Liver (tissue), 10 donors: ENCODE measurements at places on chromosomes 11 and 22. TPM values are rescaled to one million over a fixed set of nuclear protein-coding genes. Genes with fewer than 3 reads are reported as not detected.

DCHS1 gene
- 3.0 TPM for polyA plus RNA-seq

CHID1 gene
- 51.1 TPM for polyA plus RNA-seq

PAX6 gene
- polyA plus RNA-seq: not detected

SLC22A9 gene
- 10.0 TPM for polyA plus RNA-seq

SLC22A6 gene
- polyA plus RNA-seq: not detected

GRCh38 chr22:23824476-23825245 lies 14.1 kb downstream of the DERL3 start:
- no peaks in the 10 kb centered on the region for H3K27me3 ChIP-seq
- no peaks in the 10 kb centered on the region for H3K4me1 ChIP-seq
- H3K4me3 ChIP-seq: no peak overlapping the region
- H3K27ac ChIP-seq: no peak overlapping the region
- peaks cover 73% of the 10 kb centered on the region for H3K36me3 ChIP-seq

- no peak overlapping the region for H3K4me3 ChIP-seq
- no peak overlapping the region for H3K27ac ChIP-seq
- peaks cover 20% of the 10 kb centered on the region for H3K36me3 ChIP-seq
- no peaks in the 10 kb centered on the region for H3K4me1 ChIP-seq
These were observed 10.6 kb downstream of the MSANTD4 start for GRCh38 chr11:106011481-106011880.

DNA sequence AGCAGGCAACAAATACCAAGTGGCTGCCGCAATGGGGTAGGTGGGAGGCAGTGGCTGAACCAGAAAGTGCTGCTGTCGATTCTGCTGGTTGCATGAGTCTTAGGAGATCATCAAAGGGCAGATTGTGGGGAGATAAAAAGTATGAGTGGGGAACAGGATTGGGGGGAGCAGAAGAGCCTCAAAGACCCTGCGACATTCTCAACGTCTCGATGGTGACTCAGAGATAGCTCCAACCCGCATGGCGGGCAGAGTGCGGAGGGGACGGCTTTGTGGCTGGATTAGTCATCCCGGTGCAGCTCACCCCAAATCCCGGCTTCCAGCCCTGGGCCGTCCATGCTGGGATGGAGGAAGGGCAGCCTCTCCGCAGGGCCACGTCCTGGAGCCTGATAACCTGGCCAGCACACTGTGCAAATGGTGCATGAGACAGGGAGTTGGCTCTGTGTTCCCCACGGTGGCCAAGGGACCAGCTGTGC lies 11.6 kb upstream of the RTN4R start:
- no peak for DNase-seq
- H3K27ac ChIP-seq: no peak overlapping the region
- no peaks in the 10 kb centered on the region for H3K4me1 ChIP-seq
- H3K27me3 ChIP-seq: no peaks in the 10 kb centered on the region
- H3K36me3 ChIP-seq: no peaks in the 10 kb centered on the region

GRCh38 chr11:131033151-131033651 lies 116.9 kb upstream of the SNX19 start:
- DNase-seq: no peak
- no peaks in the 10 kb centered on the region for H3K27me3 ChIP-seq
- H3K4me1 ChIP-seq: no peaks in the 10 kb centered on the region

DNA sequence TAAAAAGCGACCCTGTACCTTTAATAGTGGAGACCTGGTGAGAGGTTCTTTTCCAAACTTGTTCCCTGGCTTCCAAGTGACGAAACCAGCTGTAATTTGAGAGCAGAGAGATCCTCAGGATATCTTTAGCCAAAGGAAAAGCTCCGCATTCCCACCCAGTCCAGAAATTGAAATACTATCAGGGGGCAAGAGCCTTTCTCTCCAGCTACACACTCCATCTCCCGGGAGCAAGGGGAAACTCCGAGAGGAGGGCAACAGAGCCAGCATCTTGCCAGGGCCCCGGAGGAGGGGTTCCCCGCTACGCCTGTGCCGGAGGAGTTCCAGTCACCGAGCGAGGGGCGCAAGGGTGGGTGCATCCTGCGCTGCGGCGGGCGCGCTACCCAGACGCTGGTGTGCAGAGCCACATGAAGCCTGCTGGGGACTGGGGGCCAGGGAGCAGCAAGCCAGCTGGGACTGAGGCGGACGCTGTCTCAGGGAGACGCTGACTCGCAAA lies at the start of gene FIBIN:
FIBIN (plus strand) TSS at position 148 of the 493 bp plus-strand sequence. CDS start 415 bp downstream, outside the sequence.
- no peaks in the 10 kb centered on the region for H3K36me3 ChIP-seq
- H3K27me3 ChIP-seq: no peaks in the 10 kb centered on the region
- peak within 1 kb of the TSS; percentile 81 for H3K4me3 ChIP-seq
- H3K4me1 ChIP-seq: peaks cover 10% of the 10 kb centered on the region
- H3K27ac ChIP-seq: peak within 1 kb of the TSS; percentile 34

- no peaks in the 10 kb centered on the region for H3K36me3 ChIP-seq
- DNase-seq: no peak
- H3K27ac ChIP-seq: peak overlapping the region; percentile 16
- peak overlapping the region; percentile 52 for H3K4me3 ChIP-seq
- H3K4me1 ChIP-seq: peaks cover 35% of the 10 kb centered on the region
These were observed 105.3 kb upstream of the E2F8 start for GRCh38 chr11:19345848-19346681.

- H3K27me3 ChIP-seq: no peaks in the 10 kb centered on the region
- H3K4me3 ChIP-seq: no peak overlapping the region
- no peaks in the 10 kb centered on the region for H3K4me1 ChIP-seq
- H3K36me3 ChIP-seq: no peaks in the 10 kb centered on the region
- no peak for DNase-seq
These were observed 70.2 kb upstream of the CREB3L1 start for GRCh38 chr11:46207270-46207669.

- no peaks in the 10 kb centered on the region for H3K27me3 ChIP-seq
- no peaks in the 10 kb centered on the region for H3K36me3 ChIP-seq
- H3K4me1 ChIP-seq: no peaks in the 10 kb centered on the region
- no peak within 1 kb of the TSS for H3K27ac ChIP-seq
- peak within 1 kb of the TSS; percentile 32 for H3K4me3 ChIP-seq
These were observed at the start of gene DEUP1 for GRCh38 chr11:93330446-93330984. Gene DEUP1, plus strand, starts transcription at chr11:93330742. Its CDS starts 1,518 bp downstream, at chr11:93332260.

- H3K4me3 ChIP-seq: no peak overlapping the region
- H3K27me3 ChIP-seq: no peaks in the 10 kb centered on the region
- H3K4me1 ChIP-seq: peaks cover 35% of the 10 kb centered on the region
- no peak for DNase-seq
- no peaks in the 10 kb centered on the region for H3K36me3 ChIP-seq
These were observed 2.8 kb downstream of the SESN3 start for GRCh38 chr11:95228081-95228749.

DNA sequence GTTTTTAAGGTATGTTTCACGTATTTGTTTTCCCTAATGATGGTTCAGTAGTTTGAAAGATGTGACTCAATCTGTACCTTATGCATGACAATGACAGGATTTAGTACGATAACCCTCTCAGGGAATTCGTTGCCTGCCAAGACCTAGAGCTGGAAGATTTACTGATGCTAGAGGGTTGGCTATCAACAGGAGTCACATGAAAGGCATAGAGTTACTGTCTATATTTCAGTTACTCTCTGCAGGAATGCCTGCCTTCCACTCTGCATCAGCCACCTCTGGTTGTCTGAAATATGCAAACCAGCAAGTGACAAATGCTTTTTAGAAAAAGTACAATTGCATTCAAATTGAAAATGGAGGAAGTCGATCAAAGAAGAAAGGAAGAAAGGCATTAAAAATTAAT lies 276.3 kb upstream of the RAG2 start:
- no peaks in the 10 kb centered on the region for H3K36me3 ChIP-seq
- no peak overlapping the region for H3K27ac ChIP-seq
- DNase-seq: no peak
- H3K27me3 ChIP-seq: no peaks in the 10 kb centered on the region
- no peak overlapping the region for H3K4me3 ChIP-seq

DNA sequence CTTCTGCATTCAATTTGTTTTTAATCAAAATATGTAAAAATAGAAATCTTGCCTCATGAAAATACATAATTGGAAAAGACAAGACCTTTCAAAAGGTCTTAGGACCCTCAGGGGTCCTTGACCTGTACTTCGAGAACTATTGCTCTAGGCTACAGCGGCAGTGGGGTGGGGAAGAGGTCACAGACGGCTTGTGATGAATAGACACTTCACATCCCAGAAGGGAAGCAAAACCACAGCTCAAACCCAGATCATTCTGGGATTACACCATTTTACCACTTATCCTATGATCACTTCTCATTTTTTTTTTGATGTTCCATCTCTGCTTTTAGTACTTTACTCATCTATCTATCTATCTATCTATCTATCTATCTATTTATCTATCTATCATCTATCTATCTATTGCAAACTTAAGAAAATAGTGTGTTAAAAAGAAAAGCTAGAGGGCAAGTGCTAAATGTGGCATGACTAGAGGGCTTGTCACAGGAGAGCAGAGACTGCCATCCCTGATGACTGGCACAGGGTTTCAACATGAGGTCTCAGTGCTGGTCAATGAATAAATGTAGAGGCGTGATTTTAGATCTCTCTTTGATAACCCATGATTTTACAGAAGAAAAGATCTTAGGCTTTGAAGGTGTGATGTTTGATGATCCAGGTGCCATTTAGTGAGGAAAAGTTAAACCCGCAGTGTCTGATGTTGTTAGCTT lies 37.1 kb downstream of the RNF141 start:
- H3K4me1 ChIP-seq: no peaks in the 10 kb centered on the region
- no peak overlapping the region for H3K27ac ChIP-seq
- no peak overlapping the region for H3K4me3 ChIP-seq
- DNase-seq: no peak
- H3K27me3 ChIP-seq: no peaks in the 10 kb centered on the region

DNA sequence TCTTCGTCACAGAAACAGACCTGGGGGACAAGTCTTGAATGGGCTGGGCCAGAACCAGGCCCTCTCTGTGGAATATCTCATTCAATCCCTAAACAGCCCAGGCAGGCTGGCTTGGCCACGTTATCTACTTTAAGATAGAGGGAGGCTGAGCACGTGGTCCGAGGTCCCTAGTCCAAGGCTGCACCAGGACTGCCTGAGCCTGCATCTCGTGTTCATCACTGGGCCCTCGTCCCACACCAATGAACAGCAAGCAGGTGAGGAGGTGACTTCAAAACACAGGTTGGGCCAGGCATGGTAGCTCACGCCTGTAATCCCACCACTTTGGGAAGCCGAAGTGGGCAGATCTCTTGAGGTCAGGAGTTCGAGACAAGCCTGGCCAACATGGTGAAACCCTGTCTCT lies 20.3 kb upstream of the FGF3 start:
- no peaks in the 10 kb centered on the region for H3K36me3 ChIP-seq
- no peak for DNase-seq
- H3K27me3 ChIP-seq: peaks cover 4% of the 10 kb centered on the region
- H3K4me3 ChIP-seq: no peak overlapping the region

DNA sequence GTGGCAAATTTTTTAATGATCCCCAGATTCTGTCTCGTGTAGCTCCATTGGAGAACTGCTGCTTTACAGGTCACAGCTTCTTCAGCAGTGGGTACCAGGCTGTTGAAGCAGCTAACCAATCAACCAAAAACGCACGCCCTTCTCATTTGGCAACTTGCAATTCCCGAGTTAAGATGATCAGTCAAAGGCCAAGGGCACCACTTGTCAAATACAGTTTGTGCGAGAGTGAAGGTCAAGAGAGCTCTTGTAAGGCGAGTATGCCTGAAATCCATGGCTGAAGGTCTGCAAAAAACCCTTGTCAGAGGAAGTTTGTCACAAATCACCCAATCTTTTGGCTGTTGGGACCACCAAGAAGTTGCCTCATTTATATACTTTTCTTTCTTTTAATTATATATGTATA lies 12.9 kb upstream of the PPP2R1B start:
- H3K4me3 ChIP-seq: no peak overlapping the region
- DNase-seq: no peak
- H3K4me1 ChIP-seq: peaks cover 40% of the 10 kb centered on the region
- no peaks in the 10 kb centered on the region for H3K27me3 ChIP-seq
- no peaks in the 10 kb centered on the region for H3K36me3 ChIP-seq

GRCh38 chr11:8829556-8829955 lies 81.4 kb upstream of the AKIP1 start:
- H3K36me3 ChIP-seq: no peaks in the 10 kb centered on the region
- H3K27ac ChIP-seq: no peak overlapping the region
- H3K4me3 ChIP-seq: no peak overlapping the region
- no peaks in the 10 kb centered on the region for H3K4me1 ChIP-seq

DNA sequence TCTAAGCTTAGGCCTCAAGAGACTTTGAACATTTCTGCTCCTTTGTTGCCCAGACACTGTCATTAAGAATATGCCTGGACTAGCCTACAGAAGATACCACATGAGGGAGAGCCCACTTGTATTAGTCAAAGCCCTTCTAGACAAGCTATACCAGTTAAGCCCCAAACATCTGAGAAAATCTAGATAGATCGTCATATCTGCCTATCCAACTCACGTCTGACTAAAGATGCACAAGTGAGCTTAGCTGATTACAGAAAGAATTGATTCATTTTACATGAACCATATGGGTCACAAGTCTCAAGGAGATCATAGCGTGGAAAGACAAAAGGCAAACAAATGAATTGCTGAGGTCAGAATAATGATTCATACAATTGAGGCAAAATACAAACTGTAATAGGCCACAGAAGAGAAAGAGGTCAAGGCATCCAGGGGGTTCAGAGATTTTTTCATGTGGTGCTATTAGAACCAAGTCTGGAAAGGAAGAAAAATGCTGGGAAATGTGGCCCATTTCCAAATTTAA lies 1155.5 kb upstream of the TENM4 start:
- no peaks in the 10 kb centered on the region for H3K4me1 ChIP-seq
- H3K4me3 ChIP-seq: no peak overlapping the region
- no peak for DNase-seq
- no peaks in the 10 kb centered on the region for H3K36me3 ChIP-seq
- no peak overlapping the region for H3K27ac ChIP-seq

- no peak within 1 kb of the TSS for H3K4me3 ChIP-seq
- no peaks in the 10 kb centered on the region for H3K27me3 ChIP-seq
- no peaks in the 10 kb centered on the region for H3K36me3 ChIP-seq
These were observed at the start of gene SLC5A12 for GRCh38 chr11:26721948-26722475. Gene SLC5A12, minus strand, starts transcription at chr11:26722060. Its CDS starts 346 bp downstream, at chr11:26721714.
